ENCODE measurements at places on chromosomes 4 and X. TPM values are rescaled to one million over a fixed set of nuclear protein-coding genes. Genes with fewer than 3 reads are reported as not detected.

The ATP1B4 gene
- total RNA-seq = not detected

DNA sequence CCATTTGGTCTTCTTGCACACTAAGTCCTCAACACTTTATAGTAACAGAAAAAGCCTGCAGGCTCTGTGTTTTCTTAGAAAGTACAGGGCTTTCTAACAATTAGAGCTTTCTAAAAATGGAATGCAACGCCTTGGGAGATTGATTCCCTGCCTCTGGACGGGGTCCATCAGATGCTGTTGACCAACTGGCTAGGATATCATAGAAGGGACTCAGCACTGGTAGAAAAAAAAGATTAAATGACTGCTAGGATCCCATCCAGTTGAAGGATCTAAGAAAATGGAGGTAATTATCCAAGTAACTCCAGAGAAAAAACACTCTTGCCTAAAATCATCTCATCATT is 39.5 kb downstream of the USP46 start:
- H3K4me1 ChIP-seq = no peaks in the 10 kb centered on the region
- H3K36me3 ChIP-seq = no peaks in the 10 kb centered on the region
- no peak overlapping the region for H3K27ac ChIP-seq

DNA sequence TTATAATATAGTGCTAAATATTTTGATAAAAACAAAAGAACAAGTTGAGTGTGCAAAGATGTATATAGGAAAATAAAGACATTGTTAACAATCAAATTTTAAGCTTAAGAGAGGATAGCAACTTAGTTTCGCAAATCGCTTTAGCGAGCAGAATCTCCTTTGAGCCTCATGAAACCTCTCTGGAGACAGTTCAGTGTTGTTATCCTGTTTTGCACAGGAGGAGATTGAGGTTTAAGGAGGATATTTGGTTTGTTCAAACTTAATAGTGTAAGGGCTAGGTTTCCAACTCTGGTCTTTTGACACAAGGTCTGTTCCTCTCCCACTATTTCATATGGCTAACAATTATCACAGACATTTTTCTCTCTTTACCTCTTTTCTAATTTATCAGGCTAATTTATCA is 1848.5 kb upstream of the TENM3 start:
- no peaks in the 10 kb centered on the region for H3K36me3 ChIP-seq
- no peak for DNase-seq
- no peak overlapping the region for H3K4me3 ChIP-seq
- H3K27ac ChIP-seq = no peak overlapping the region
- H3K4me1 ChIP-seq = no peaks in the 10 kb centered on the region

GRCh38 chrX:2360731-2361130 is 140.0 kb downstream of the DHRSX start:
- DNase-seq = no peak
- H3K36me3 ChIP-seq = no peaks in the 10 kb centered on the region
- no peak overlapping the region for H3K4me3 ChIP-seq
- H3K27ac ChIP-seq = no peak overlapping the region
- no peaks in the 10 kb centered on the region for H3K27me3 ChIP-seq

- no peaks in the 10 kb centered on the region for H3K4me1 ChIP-seq
- no peak overlapping the region for H3K27ac ChIP-seq
- no peak overlapping the region for H3K4me3 ChIP-seq
- H3K36me3 ChIP-seq = no peaks in the 10 kb centered on the region
- DNase-seq = peak; percentile 60
These were observed 14.3 kb upstream of the PNPLA4 start for GRCh38 chrX:7941390-7942042.

The DOCK11 gene
- 3.3 TPM for total RNA-seq

The PLXNB3 gene
- 0.57 TPM for total RNA-seq

DNA sequence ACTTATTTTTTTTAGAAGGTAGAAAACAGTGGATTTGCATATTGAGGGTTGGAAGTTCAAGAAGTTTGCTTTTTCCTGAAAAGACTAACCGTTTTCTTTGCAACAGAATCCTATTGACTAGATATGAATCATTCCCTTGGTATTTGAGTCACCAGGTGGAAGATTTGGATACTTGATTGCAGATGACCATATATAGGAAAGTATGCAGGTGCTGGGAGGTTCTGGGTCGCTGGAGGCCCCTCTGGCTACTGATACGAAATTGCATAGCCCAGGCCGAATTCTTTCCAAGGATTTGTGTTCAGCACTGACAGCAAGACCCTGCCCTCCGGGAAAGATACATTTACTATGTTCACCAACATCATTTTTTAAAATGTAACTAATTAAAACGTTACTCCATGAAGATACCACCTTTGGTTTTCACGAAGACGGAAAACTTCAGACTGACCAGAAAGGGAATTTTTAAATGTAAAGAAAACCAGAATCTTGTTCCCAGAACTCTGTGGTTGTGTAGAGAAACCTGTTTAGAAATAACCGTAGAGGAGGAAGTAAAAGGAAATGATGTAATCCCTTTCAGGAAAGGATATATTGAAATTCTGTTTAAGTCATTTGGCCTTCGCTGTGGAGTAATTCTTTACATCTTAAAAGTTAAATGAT is 946 bp downstream of the ANXA3 start:
- peak overlapping the region; percentile 64 for H3K27ac ChIP-seq
- H3K4me3 ChIP-seq = peak overlapping the region; percentile 52
- no peaks in the 10 kb centered on the region for H3K27me3 ChIP-seq
- DNase-seq = peak; percentile 42
- no peaks in the 10 kb centered on the region for H3K4me1 ChIP-seq
- no peaks in the 10 kb centered on the region for H3K36me3 ChIP-seq

- no peak overlapping the region for H3K27ac ChIP-seq
- H3K4me1 ChIP-seq = no peaks in the 10 kb centered on the region
- no peaks in the 10 kb centered on the region for H3K36me3 ChIP-seq
These were observed 24.4 kb upstream of the PDE5A start for GRCh38 chr4:119652998-119653397.

The TLL1 gene
- 2.4 TPM for total RNA-seq
